ENCODE measurements at places on chromosomes 7 and 10.

DNA sequence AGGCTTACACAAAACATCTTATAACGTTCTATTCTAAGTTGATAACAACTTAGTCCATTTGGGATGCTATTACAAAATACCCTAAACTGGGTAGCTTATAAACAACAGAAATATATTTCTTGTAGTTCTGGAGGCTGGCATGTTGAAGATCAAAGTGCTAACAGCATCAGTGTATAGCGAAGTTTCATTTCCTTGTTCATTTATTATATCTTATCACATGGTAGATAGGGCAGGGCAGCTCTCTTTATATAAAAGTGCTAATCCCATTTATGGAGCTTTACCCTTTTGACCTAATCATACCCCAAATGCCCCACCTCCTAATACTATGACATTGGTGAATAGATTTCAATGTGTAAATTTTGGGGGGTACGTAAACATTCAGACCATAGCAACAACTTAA lies 6.3 kb downstream of the CASP7 start:
- no peak for DNase-seq

DNA sequence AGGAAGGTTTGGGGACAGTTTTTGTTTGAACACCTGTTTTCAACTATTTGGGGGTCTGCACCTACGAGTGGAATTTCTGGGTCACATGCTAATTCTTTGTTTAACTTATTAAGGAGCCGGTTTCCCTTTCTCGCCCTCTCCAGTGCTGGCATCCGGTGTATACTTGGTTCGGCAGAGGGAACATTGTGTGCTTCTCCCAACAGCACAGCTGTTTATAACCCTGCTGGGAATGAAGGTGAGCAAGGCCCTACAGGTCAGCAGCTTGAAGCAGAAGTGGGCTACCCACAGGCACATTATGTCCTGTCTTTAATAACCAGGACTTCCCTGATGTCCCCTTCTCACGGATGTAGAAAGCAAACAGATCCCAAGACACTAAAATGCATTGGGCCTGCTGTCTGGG lies 87.5 kb upstream of the PDCD4 start:
- no peak for DNase-seq

GRCh38 chr10:129021594-129022304 lies 445.3 kb upstream of the MGMT start:
- DNase-seq, result no peak

DNA sequence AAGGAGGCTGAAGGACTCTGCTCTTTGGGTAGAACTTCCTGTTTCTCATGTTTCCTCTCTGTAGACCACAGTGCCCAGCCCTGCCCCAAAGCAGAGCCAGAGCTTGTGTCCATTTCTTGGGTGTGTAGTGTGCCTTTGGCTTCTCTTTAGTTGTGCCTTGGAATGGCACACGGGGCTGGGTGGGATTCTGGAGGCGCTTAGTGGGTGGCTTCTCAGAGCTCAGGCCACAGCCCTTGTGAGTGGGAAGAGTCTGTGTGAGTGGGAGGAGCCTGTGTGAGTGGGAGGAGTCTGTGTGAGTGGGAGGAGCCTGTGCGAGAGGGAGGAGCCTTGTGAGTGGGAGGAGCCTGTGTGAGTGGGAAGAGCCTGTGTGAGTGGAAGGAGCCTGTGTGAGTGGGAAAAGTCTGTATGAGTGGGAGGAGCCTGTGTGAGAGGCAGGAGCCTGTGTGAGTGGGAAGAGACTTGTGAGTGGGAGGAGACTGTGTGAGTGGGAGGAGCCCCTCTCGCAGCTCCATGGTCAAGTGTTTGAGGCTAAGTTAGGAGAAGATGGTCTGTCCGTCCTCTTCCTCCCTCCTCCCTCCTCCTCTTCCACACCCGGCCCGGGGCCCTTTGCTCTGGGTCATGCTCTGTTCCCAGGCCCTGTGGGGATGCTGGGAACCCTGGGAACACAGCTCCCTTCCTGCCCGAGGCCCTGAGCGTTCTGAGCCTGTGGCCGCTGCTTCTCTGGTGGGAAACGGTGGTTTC lies 153.0 kb downstream of the GRK5 start:
- DNase-seq, result no peak

GRCh38 chr7:151634643-151635042 lies 114.9 kb upstream of the RHEB start:
- no peak for DNase-seq
